ENCODE measurements at places on chromosomes 7 and 10.

DNA sequence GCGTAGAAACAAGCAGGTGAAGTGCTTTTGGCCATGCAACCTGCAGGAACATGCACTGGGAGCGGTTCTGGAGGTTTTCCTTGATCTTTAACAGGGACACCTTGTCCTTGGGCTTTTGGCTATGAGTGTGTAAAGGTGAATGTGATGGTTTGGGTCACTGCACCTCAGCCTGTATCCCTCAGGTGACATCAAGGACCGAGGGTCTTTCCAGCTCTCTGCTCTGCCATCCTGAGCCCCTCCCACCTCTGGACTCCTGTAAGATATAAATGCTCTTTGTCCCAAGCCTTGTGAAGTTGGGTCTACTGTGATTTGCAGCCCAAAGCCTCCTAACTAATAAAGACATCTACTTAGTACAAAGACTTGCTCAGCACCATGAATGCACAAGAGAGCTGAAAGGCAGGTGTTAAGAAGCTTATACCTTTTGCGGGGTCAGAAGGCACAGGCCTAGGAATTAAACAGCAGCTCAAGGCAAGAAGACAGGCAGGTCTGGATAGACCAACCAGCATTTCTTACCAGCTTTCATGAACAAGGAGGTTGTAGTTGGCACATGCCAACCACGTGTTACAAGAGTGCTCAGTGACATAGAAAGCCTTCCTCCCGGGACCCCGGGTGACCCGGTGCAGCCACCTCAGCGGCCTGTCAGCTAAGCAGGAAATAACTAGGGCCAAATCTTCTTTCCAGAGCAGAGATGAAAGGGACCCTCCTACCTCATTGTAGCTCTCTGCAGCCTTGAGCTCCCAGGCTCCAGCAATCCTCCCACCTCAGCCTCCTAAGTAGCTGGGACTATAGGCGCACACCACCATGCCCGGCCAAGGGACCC lies 89.9 kb downstream of the CARD11 start:
- peak; percentile 60 for DNase-seq

GRCh38 chr7:127584648-127585043 lies 750 bp downstream of the GCC1 start:
- no peak for DNase-seq

DNA sequence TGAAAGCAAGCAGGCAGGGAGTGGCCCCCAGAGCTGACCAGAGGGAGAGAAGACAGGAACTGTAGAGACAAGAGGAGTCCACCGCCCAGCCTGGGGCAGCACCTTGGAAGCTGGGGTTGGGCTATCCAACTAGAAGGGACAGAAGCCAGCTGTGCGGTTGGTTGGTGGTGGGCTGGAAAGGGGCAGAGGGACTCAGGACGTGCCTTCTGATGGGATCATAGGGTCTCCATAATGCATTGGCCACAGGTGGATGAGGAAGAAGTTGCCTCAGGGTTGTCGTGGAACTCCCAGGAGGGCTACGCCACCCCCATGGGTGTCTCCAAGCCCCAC lies 114.0 kb upstream of the RET start:
- DNase-seq: no peak

DNA sequence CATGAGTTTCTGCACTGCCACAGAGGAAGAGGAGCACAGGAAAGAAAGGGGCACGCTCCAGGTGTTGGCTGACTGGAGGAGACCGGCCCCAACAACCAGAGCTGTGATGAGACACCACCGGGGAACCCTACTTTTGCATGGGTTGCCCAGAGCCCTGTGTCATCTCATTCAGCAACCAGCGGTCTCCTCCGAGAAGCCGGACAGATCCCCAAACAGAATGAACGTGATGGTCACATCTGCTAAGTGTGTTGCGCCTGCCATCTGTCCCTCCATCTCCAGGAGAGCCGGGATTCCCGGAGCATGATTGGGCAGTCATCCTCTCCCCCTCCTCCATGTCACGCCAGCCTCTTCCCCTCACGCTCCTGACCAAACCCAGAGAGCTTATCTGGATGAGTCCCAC lies 22.9 kb downstream of the PARP12 start:
- no peak for DNase-seq

DNA sequence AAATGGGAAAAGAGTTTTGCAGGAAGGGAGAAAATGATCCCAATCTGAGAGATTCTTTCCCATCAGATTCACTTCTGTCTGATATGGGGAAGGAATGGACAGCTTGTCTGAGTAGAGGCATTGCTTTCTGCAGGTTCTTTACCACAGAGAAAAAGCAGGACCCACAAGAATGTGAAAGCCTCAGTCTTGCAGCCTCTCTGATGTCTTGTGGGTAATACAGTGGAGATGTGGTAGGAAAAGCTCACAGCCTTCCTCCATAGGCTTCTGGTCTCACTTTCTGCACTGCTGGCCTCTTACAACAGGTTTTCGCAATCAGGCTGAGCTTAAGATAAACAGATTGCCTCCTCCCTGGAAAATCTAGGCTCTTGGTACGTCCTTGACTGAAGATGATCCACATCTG lies 551 bp downstream of the IFIT1 start:
- DNase-seq: no peak

DNA sequence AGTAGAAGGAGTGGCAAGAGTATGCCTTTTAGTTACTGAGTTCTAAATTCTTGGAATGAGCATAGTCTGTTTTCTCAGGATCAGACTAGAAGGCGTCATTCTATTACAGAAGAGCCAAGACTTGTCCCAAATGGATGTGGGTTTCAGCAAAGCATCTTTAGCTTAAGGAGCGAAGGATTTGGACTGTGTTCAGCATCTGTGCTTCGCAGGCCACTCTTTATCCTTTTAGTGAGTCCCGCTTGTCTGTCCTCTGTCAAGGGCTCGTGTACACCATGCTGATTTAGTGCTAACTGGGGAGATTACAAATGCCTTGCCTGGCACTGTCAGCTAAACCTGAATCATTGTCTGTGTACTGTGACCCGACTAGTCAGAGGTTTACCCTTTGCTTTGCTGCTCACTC lies 465.7 kb downstream of the AUTS2 start:
- DNase-seq: no peak

GRCh38 chr7:7271094-7271874 lies 88.9 kb downstream of the C1GALT1 start:
- DNase-seq: no peak

- DNase-seq: no peak
Observed at GRCh38 chr10:13221572-13221971, 12.6 kb downstream of the UCMA start.

DNA sequence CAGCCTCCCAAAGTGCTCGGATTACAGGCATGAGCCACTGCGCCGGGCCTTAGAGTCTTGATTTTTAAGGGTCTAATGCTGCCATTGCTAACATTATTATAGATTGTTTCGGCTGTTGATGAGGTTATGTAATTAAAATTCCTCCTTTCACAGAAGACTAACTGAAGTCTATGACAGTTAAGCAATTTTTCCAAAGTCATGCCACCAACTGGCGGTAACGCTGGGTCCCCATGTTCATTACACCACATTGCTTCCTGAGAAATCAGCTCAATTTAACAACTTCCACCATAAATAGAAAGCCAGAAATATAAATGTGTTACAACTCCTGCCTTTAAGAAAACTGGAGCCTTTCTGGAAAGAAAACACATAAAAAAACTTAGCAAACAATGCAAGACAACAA lies 3.5 kb downstream of the ERLIN1 start:
- no peak for DNase-seq

GRCh38 chr10:30158325-30158960 lies 99.1 kb upstream of the JCAD start:
- DNase-seq: no peak

DNA sequence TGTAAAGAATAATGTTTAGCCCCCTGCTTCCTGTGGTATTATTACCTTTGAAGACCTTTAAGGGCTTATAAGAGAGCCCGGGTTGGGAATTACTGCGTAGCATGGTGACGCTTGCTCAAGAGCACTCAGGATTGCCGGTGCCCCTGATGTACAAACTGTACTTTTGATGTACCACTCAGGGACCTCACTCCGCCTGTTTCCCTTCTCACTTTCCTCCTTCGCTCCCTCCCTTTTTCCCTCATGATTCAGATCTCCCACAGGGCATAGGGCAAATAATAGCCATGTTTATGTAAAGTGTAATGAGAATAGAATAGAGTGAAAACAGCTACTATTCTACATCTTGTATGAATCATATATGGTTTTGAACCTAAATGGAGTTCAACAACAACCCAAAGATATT lies 77.8 kb upstream of the PDCD4 start:
- no peak for DNase-seq

GRCh38 chr7:29288181-29289091 lies 93.9 kb downstream of the CHN2 start:
- DNase-seq: no peak

GRCh38 chr10:117535298-117536071 lies 7.1 kb upstream of the EMX2 start:
- no peak for DNase-seq

DNA sequence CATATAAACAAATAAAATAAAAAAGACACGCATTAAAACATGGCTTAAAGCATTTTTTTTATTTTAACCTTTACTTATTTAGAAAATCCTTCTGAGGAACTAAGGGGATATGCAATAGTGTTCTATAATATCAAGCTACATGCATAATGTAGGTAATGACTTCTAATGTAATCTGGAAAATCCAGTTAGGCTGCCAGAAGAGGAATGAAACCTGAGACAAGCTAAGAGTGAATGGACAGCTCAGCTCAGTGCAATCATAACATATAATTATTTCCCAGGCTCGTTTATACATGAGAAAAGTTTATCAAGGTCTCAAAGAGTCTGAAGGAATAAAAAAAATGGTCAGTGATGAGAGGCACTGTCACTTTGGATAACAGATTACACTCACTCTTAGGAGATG lies 649.0 kb upstream of the PCDH15 start:
- no peak for DNase-seq
